ENCODE measurements at places on chromosomes 16 and 17.

DNA sequence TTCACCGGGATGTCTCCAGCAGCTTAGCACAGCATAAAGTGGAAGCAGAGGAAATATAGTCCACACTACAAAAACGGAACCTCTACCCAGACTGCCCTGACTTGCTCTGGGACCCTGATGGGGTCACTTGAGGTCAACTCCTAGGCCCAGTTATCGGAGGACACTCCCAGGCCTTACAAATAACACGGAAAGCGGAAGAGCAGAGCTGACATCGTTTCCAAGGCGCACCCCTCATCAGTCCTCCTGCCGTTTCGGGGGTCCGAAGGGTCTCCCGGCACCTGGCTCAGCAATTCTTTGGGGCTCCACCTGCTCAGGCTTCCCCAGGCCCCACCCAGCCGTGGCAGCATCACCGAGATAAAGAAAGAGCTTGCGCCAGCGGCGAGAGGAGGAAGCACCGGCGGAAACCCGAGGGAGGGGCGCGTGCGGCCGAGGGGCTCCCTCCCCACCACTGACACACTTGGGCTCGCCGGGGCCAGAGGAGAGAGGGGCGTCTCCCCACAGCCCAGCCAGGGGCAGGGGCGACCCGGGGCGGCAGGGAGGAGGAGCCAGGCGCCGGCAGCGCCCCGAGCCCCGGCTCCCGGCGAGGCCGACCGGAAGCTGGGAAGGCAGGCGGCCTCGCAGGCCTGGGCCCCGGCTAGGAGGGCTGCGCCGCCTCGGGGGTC is 727 bp downstream of the CORO7 start:
- peak; percentile 87 for DNase-seq

GRCh38 chr17:79399610-79400144 is 211.2 kb downstream of the RBFOX3 start:
- no peak for DNase-seq

GRCh38 chr16:116015-116414 is 22.5 kb downstream of the NPRL3 start:
- DNase-seq, result peak; percentile 43

DNA sequence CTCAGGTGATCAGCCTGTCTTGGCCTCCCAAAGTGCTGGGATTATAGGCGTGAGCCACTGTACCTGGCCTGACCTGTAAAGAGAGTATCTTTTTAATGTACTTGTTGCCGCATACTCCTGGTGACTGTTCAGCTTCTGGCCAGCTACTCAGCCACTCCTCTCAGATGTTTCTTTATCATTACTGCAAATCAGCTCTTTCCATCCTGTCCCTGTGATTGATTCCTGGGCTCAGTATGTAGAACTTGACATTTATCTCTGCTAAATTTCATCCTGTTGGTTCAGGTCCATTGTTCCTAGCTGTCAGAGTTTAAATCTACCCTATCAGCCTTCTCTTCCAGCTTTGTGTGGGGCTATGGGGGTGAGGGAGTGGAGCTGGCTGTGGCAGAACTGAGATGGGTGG is 211.5 kb upstream of the ASIC2 start:
- DNase-seq, result no peak

GRCh38 chr17:43701318-43701743 is 39.6 kb upstream of the MEOX1 start:
- DNase-seq, result no peak

DNA sequence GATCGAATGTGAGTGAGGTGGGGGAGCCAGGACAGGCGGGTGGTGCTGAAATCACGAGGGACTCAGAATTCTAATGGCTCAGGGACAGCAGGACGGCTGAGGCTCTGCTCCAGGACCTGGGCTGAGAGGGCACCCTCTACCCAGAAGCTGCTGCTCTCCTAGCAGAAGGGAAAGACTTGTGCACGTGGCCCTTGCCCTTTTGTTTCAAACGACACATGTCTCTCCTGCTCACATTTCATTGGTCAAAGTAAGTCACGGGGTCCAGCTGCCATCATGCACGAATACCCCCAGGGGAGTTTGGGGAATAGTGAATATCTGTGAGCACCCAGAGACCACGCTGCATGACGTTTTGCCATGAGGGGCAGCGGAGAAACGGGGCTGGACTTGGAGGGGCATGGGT is 73.2 kb downstream of the RTN4RL1 start:
- no peak for DNase-seq

GRCh38 chr17:50841949-50842354 is 6.6 kb downstream of the WFIKKN2 start:
- peak; percentile 41 for DNase-seq

DNA sequence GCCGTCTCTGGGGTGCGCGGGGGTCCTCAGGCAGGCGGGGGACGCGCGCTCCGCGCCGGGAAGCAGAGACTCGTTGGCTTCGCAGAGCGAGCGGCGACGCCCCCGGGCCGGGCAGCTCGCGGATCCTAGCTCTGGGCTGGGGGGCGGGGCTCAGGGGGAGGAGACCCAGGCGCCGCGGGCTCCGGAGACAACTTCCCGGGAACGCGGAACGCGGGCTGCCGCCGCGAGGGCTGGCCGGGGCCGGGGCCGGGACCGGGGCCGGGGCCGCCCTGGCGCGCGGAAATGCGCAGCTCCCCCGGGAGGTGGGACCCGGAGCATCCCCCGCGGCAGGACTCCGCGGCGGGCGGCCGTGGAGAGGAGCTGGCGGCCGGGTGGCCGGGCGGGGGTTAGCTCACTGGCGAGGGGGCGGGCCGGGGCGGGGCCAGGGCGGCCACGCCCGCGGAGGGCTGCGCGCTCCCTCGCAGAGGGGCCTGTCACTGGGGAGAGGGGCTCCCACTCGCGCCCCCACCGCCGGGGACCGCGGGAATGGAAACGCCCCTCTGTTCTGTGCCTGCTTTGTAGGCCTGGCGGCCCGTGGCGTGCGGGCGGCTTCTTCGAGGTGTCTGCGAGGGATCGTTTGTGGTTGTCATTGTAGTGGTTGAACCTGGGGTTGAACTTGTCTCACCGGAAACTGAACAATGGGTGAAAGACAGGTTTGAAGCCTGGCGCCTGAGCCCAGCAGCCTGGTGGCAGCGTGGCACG is at the start of gene GAS7:
Gene GAS7 (minus strand): TSS at position 98 of the 741 bp plus-strand sequence.
- no peak for DNase-seq

DNA sequence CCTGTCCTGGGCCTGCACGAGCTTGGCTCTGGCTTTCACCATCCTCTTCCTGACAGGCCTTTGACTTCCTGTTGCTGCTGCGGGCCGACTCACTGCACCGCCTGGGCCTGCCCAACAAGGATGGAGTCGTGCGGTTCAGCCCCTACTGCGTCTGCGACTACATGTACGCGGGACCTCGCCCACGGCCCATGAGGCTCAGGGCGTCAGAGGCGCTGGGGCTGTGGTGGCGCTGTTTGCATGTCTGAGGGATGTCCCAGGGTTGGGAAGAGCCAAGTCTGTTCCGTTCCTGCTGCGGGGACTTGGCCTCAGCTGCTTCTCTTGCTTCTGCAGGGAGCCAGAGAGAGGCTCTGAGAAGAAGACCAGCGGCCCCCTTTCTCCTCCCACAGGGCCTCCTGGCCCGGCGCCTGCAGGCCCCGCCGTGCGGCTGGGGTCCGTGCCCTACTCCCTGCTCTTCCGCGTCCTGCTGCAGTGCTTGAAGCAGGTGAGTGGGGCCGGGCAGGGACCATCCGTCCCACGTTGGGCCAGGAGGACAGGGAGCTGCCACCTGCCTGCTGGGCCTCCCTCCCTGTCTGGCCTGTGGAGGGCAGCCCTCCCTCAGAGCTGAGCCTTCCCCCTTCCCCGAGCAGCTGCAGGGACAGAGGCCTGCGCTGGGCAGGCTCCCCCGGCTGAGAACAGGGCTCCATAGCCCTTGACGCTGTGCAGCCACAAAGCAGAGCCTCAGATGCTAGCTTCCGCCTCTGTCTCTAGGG is 23.8 kb downstream of the TSC2 start:
- DNase-seq, result no peak

DNA sequence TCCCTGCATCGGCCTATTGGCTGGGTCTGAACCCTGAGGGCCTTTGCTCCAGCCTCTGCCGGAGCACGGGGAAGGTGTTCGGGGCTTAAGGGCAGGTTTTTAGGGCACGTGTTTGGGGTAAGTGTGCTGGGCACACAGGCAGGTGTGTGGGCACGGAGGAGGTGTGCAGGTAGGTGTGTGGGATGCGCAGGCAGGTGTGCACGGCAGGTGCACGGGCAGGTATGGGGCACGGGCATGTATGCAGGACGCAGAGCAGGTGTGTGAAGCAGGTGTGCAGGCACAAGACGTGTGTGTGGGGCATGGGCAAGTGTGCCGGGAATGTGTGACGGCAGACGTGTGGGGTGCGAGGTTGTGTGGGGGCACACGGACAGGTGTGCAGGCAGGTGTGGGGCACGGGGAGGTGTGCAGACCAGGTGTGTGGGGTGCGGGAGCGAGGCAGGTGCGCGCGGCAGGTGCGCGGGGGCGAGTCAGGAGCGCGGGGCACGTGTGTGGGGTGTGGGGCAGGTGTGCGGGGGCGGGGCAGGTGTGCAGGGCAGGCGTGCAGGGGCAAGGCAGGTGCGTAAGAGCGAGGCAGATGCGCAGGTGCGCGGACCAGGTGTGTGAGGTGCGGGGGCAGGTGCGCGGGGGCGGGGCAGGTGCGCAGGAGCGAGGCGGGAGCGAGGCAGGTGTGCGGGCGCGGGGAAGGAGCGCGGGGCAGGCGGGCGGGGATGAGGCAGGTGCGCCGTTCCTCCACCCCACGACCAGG is 28.6 kb upstream of the METRNL start:
- no peak for DNase-seq

- DNase-seq, result peak; percentile 37
These were observed 3.3 kb upstream of the CDK5R1 start for GRCh38 chr17:32483451-32484019.

- DNase-seq, result peak; percentile 92
These were observed 13.0 kb upstream of the NFATC3 start for GRCh38 chr16:68072038-68072695.

GRCh38 chr16:69131167-69131838 is 1.1 kb downstream of the CHTF8 start:
- DNase-seq, result peak; percentile 47

GRCh38 chr17:18144855-18145254 is 36.3 kb downstream of the MYO15A start:
- no peak for DNase-seq

- peak; percentile 45 for DNase-seq
These were observed 7.6 kb downstream of the ZFPM1 start for GRCh38 chr16:88460496-88461330.

GRCh38 chr17:49104511-49105074 is 28.0 kb upstream of the B4GALNT2 start:
- no peak for DNase-seq

DNA sequence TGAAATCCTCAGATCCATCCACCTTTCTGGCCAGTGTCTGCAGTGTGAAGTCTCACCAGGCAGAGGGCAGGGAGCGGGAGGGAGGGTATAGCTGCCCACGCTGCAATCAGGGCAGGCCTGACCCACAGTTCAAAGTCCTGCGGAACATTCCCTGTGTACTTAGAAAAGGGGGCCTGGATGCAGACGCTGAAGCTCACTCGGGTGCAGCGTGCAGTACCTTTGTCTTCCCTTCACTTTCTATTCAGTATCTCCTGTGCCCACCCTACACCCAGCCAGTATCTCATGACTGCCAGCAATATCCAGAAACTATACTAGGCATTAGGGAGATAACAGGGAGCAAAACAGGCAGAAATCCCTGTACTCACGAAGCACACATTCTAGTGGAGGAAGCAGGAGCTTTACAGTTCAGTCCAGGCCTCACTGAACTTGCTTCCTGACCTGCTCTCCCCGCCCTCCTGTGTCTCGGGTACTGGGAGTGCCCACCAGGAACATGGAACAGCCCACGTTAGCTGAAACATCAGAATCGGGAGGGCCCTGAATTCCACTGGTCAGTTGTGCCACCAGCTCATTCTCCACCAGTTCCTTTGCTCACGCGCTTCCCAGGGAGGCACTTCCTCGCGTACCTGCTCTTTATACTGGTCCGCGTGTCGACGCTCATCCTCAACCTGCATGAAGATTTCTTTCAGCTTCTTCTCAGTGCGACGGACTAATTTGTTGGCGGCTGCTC is 42.2 kb downstream of the NDEL1 start:
- no peak for DNase-seq

GRCh38 chr16:85138073-85138824 is 26.0 kb upstream of the CIBAR2 start:
- DNase-seq, result no peak

DNA sequence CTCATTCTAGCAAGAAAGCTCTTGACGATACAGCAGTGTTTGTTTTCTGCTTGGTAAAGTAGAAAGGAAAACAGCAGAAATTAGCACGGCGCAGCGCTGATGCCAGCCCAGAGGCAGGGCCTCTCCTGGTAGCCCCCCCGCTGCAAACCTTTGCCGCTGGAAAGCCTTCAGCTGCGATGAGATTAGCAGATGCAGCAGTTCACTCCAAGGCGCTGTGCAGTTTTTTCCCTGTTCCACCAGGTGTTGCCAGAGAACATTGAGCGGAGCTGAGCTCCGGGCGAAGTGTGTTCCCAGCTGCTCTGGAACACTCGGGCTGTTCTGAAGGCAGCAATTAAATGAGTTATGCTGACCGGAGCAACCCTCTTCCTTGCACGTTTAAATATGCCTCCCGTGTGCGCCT is 72.5 kb downstream of the RBFOX1 start:
- DNase-seq, result no peak

DNA sequence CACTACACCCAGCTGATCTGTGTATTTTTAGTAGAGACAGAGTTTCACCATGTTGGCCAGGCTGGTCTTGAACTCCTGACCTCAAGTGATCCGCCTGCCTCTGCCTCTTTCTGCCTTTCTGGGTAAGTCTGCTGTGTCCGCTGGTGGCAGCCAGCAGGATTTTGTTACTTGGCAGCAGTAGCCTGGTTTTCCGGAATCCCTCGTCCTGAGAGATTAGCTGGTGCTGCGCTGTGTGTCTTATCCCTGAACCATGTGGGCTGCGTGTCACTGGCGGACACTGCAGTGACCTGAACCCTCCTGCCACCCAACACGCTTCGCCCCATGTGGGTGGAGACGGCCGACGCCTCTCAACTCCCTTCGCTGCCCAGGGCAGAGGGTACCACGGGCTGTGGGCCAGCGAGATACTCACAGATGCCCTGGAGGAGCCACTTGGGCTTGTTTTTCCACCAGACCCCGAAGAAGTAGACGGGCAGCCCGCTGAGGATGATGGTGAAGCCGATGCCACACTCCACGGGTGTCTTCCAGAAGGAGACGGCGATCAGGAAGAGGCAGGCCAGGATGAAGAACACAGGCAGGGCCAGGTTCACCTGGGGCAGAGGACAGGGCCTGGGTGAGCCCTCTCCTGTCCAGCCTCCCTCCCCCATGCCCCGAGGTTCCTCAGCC is 35.2 kb downstream of the SLC7A5 start:
- DNase-seq, result no peak
